ENCODE measurements at places on chromosomes 11 and 22.

DNA sequence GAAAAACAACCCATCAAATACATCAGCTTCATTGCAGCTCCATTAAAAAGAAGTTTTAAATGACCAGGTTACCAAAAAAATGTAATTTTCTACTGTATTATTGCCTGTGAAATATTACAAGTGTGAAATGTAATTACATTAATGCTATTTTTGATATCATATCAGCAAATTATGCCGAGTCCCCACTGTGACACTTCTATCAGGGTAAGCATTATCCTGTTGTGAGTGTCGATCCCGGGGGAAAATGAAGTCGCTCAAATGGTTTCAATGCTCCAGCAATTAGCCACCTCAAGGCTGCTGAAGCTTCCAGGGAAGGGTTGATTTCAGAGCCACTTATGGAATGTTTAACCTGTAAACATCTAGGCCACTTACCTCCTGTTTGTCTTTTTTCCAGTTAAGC is 70.4 kb downstream of the RCN1 start:
- no peak for DNase-seq

GRCh38 chr11:57792870-57793269 is 31.3 kb downstream of the CTNND1 start:
- DNase-seq, result no peak

DNA sequence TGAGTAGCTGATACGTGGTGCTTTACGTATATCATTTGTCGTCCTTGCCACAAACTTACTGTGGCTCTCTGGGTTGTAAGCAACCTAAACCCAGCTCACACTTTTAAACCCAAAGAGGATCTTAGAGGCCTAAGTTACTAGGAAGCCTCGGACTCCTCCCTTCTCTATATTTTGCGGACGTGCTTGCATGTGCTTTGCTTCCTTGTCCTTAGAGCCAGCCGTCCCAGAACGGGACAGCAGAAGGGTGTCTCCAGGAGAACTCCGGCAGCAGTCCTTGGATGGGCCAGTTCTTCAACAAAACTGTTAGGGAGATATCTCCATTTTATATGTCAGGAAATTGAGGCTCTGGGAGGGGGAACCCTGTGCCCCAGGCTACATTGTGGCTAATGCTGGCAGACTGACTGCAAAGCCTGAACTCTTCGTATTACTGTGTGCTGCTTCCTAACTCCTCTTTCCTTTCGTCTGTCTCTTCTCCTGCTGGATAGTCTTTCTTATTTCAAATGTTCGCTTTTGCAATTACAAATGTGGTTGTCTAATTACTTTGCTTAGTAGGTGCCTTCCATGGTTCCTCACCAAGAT is 33.8 kb downstream of the TNRC6B start:
- no peak for DNase-seq

DNA sequence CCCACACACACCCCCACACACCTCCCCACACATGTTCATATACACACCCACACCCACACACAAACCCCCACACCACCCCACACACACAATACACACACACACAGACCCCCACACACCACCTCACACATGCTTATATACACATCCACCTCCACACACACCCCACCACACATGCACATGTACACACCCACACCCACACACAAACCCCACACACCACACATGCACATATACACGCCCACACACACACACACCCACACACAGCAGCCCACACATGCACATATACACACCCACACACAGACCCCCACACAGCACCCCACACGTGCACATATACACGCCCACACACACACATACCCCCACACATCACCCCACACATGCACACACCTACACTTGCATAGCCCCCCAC is 29.1 kb downstream of the KCNC1 start:
- DNase-seq, result no peak

DNA sequence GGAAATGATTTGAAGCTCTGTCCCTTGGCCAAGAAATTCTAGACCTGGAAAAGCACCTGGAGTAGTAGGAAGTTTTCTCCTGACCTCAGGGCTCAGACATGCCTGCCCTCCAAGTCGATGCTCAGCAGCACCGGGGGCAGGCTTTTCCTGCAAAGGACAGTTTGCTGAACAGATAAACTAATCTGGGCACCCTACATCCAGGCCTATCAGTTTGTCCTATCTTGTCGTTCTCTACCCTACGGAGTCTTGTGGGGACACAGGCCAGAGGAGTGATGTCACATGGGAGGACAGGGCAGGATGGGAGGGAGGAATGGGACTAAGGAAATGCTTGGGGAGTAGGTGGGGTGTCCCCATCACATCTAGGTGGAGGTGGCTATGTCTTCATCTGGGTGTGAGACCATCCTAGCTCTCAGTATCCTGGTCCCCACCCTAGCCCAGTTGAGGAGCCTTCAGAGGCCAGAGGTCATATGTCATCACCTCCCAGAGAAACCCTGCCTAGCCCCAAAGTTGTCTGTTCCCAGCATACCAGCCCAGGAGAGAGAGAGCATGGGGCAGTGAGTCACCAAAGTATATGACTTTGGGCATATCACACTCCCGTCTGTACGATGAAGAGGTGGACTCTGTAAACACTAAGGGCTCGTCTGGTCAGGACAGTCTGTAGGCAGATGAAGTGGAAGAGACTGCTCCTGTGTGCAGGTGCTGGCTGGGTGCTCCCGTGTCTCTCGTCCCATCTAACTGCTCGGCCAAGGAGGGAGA is 18.1 kb upstream of the FCHSD2 start:
- DNase-seq, result no peak

DNA sequence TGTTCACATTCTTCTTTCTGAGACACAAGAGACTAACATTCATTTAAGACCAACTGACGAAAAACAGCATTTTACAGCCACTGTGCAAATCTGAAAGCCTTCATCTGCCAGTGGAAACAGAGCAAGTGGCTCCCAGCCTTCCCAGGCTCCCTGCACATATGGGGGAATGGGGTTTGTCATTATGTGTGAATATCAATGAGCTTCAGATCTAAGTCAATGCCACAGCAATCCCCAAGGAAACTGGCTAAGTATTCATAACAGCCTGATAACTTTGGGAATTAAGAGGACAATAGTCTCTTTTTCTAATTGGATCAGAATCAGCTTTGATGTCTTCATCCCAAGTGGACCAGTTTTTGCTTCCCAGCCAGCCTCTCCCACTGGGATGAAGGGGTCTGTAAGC is 66.9 kb downstream of the ABTB2 start:
- no peak for DNase-seq

Measured in NCI-H1092 treated with DMSO at 0.1 percent for 48 hours (cell line).